ENCODE measurements at places on chromosomes 4 and X.

GRCh38 chr4:118076958-118077766 is 42.9 kb downstream of the NDST3 start:
- peak; percentile 60 for DNase-seq

GRCh38 chr4:38075370-38076152 is 115.4 kb downstream of the PTTG2 start:
- DNase-seq = no peak

- DNase-seq = peak; percentile 89
These were observed 146.7 kb downstream of the TBL1X start for GRCh38 chrX:9611436-9612145.

DNA sequence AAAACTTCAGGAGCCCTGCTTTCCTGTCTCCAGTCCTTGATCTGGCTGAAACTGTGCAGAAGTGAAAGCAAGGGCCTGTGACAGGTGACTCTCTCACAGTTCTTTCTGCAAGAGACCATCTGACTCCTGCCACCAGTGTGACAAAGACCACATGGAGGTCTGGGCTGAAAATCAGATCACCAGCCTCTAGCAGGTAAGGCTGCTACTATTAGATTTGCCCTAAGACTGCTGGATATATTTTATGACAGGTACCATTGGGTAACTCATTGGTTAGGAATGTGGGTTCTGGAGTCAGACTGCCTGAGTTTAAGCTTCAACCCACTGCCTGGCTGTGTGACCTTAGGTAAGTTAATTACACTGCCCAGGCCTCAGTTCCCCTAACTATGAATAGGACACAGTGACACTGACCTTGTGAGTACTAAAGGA is 163.3 kb upstream of the SLC7A11 start:
- DNase-seq = no peak

DNA sequence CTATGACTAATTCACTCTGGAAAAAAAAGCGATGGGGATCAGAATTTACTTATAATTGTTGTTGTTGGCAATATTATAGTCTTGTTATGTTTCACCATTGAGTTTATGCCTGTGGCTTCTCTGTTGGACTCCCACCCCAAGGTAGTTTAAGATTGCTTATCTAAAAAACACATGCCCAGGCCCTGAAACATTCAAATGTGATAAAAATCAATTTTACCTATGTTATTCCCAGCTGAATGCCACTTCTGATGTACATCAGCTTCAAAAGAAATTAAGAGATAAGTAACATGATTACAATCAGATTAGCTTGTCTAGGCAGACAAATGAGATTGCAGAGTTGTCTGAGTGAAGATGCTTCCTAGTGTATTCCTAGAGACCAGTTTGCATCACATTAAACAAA is 484.7 kb downstream of the PCDH7 start:
- peak; percentile 72 for DNase-seq

DNA sequence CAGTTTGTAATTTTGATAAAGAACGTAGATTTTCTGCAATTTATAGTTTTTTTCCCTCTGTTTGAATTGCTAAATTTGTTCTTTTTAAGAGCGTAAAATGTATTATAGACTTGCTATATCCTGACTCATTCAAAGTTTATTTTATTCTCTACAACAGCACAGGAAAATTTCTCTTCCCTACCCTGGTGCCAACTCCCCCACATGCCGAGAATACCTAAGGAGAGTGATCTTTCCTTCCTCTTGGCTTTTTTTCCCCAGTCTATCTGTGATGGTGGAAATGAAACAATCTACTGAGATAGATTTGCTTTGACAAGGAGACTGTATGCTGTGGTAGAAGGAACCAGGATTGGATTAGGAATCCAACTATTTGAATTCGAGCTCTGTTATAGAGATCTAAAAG is 271.6 kb downstream of the TLL1 start:
- DNase-seq = no peak

- no peak for DNase-seq
These were observed 15.1 kb upstream of the INTS6L start for GRCh38 chrX:135505351-135505750.

DNA sequence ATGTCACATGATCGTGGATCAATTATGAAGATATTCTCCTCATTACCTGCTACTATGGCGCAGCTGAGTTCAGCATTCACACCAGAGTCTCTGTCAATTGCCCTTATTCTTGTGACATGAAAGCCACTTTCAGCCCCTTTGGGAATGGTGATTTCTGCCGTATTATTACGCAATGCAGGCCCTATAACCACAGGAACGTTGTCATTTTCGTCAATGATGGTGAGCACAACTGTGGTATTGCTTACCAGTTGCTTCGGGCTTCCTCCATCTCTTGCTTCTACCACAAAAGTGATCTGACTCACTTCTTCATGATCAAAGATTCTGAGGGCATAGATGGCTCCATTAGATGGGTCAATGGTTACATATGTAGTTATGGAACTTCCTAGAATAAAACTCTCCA is 2.1 kb downstream of the PCDH18 start:
- no peak for DNase-seq

DNA sequence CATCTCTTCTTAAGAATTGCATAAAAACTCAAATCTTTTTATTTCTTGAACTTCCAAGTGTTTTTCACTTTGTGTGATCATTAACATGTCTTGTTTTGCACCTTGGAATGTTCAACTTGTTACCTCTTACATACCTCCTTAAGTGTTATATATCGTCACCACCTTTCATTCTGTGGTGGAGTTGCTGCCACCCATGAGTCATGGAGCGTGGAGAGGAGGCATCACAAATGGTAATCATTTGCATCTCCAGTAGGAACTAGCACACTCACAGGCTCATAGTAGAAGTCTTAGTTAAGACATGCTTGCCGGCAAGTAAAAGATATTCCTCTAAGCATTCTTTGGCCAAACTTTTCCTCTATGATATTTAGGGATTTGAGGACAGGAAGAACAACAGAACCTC is 67.0 kb upstream of the VCX start:
- DNase-seq = no peak

GRCh38 chr4:9970399-9971011 is 50.8 kb downstream of the SLC2A9 start:
- DNase-seq = no peak

DNA sequence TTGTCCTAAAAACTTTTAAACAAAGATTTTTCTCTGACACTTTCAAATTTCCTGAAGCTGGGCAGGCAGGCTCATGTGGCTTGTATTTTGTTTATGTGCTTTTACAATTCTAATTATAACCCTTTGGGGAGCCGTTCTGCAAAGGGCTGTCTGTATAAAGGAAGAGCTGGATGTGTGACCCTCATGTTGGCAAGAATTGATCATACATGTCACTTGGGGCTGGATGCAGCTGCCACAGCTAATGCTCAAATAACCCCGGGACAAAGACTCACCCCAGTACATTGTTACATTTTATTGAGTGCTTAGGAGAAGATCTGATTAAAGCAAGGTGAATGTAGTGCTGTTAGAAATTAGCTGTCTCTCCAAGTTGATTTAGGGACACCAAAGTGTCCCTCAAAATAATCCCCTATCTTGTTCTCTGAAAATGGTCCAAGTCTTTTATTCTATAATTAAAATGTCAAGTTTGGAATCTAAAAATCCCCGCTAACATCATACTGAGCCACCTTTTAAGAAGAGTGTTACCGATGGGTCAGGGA is 13.0 kb upstream of the DAPP1 start:
- DNase-seq = no peak

- no peak for DNase-seq
These were observed 140.7 kb downstream of the TMEM164 start for GRCh38 chrX:110143454-110144210.

Data from NCI-H82 (cell line).